ENCODE measurements at places on chromosomes 1 and 21. TPM values are rescaled to one million over a fixed set of nuclear protein-coding genes. Genes with fewer than 3 reads are reported as not detected.

The RNF187 gene
- 129 TPM for total RNA-seq

The SYPL2 gene
- total RNA-seq: 0.77 TPM

- DNase-seq: no peak
Observed at GRCh38 chr1:125064481-125064880, 3879.7 kb downstream of the SRGAP2C start.

GRCh38 chr1:18440385-18441226 is 40.1 kb upstream of the KLHDC7A start:
- DNase-seq: no peak

The MANEAL gene
- 0.67 TPM for total RNA-seq

The COL11A1 gene
- 810 TPM for total RNA-seq

GRCh38 chr21:40830836-40831235 is 16.1 kb downstream of the DSCAM start:
- DNase-seq: no peak

DNA sequence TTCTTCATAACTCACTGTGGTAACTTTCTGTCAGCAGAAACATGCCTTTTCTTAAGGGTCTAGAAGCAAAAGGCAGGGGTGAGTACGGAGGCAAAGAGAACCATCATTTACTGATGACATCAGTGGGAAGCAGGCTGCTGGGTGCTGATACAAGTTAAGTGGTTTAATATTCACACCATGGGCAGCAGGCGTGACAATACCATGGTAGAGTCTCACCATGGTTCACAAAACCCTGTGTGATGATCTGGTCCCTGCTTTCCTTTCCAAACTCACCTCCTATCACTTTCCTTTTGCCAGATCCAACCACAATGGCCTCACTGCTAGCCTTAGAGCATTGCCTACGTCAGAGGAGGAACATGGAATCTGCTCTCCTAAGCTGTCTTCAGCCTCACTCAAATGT is 8.7 kb downstream of the MAB21L3 start:
- no peak for DNase-seq

- no peak for DNase-seq
Observed at GRCh38 chr1:6658359-6659060, 33.8 kb downstream of the THAP3 start.

DNA sequence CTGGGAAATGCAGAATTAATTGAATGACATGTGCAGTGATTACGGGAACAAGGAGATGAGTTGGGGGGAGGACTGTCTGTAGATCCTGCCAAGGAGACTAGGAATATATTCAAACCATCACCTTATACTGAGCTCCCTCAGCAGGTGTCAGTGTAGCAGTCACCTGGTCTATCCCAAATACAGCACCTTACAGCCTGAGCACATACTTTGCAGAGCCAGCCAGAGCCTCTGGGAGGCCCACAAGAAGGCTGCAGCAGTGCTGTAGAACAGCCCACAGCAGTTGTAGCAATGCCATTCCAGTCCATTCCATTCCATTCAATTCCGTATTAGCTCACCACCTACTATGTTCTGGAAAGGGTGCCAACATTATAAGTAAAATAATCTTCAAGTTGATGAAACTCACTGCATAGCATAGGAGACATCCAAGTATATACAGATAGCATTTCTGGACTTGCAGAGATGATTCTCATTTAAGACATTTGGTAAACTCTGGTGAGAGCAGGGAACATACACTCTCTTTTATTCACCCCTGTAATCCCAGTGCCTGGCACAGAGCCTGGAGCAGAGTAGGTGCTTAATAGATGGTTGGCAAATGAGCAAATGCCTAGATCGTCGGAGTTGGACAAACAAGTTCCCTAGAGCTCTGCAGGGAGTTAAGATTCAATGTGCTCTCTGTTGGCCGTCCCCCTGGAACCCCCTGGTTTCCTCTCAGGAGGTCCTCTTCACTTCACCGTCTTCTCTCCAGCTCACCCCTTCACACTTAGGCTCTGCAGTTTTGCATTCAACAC is 44.7 kb downstream of the KCNC4 start:
- DNase-seq: no peak

GRCh38 chr1:166418344-166418933 is 251.6 kb upstream of the FAM78B start:
- DNase-seq: no peak

DNA sequence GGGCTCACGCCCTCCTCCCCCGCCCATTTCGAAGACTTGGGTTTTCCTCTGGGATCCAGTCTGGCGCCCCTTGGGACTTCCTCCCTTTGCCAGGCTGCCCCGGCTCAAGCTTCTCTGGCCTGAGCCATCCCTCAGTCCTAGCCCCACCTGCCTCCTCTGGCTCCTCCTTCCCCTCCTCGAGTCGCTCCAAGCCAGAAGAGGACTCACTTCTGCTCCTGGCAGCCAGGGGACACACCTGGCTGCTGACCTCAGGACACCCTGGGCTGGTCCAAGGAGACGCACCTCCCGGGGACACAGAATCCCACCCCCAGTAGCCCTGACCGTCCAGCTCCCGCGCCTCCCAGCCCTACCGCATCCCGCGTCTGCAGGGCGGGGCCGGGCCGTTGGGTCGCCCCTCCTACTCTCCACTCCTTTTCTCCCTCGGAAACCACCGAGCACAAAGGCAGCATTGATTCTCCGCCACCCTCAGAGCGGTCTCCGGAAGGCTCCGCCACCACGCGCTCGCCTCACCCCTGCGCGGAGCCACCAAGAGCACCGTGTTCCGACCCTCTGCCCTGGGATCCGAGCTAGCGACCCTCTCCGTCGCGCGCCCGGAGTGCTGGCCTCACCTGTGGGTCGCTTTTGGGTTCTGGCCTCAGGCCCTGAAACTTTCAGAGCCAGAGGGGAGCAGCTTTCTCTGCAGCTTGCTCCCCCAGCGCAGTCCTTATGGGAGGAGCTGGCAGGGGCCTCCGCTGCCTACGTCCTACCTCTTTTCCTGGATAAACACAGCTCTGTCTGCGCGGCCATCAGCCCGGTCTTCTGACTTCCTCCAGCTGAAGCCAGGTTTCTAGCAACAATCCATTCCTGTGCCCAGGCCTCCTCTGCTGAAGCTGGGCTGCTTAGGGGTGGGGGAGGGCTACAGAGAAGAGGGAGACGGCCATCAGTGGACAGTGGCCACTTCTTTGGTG is at the start of gene C2CD4D:
TSS of gene C2CD4D (minus strand) at position 364 of the 947 bp plus-strand sequence. CDS start 831 bp downstream, outside the sequence.
- no peak for DNase-seq

The HAO2 gene
- total RNA-seq: not detected

GRCh38 chr1:1198423-1199140 is 7.8 kb downstream of the TNFRSF18 start:
- no peak for DNase-seq

The RHD gene
- not detected for total RNA-seq

DNA sequence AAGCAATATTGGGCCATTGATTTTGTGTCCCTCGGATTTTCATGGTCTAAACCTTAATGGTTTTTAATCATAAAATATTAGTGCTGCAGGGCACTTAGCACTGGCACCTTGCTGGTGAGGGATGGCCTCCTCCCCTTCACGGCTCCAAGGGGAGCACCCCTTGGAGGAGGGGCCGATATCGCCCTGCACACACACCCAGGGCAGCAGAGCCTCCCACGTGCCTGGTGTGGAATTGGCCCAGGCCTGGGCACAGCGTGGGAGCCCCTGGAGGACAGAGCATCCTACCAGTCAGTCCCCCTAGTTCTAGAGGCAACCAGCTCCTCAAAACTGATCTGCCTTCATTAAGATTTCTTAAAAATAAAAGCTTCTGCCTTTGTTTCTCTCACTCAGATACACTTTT is 90.7 kb upstream of the CSF3R start:
- DNase-seq: no peak

GRCh38 chr1:234997896-234998741 is 130.5 kb downstream of the TOMM20 start:
- peak; percentile 54 for DNase-seq

DNA sequence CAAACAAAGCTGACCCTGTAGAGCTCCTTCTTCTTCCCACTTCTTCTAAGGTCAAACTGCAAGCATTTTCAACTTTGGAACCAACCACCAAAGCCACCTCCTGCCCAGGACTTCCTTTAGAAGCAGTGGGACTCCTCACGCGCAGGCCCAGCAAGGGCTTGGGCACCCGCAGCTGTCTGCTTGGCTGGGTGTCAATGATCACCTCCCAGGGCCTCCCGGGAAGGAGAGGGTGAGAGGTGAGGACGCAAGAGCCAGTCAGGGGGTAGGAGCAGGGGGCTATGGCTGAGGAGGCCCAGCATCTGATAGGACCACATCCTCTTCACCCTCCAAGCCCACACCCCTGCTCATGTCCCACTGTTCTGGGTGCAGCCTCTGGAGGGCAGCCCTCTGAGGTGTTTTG is 10.2 kb downstream of the KLHL21 start:
- no peak for DNase-seq

The AVPR1B gene
- not detected for total RNA-seq

DNA sequence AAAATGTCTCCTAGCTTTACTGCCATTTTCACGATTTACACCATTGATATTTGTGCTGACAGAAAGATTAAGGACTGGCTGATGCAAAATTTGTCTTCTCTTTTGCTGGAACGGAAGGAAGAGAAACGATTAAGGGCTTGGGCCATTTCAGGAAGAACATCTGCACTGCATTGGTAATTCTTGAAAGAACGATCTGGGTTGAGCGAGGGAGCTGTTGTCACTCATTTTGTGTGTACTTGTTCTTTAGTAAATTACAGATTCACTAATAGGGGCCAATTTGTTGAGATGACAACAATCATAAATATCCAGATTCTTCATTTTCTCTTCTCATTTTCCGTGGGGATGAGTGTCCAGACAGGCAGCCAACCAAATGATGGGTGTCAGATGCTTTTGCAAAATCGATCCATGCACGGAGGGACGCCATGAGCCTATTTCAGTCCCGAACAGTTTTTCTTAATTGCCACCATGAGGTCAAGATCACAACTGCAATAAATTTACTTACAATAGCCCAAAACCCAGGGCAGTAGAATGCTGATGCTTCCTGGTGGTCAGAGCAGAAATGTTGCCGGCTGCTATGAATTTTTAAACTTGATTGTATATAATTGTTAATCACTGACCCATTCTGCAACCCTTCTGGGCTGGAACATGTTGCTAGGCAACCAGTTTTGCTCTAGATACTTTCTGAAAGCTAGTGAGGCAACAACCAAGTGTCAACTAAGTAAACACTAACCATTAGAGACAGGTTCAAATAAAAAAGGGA is 132.4 kb upstream of the TIAM1 start:
- DNase-seq: peak; percentile 6

The CLEC20A gene
- total RNA-seq: not detected

- DNase-seq: no peak
Observed at GRCh38 chr1:18230840-18231239, 123.2 kb downstream of the IGSF21 start.

The IFNLR1 gene
- total RNA-seq: 0.94 TPM

GRCh38 chr1:36760081-36760480 is 274.2 kb downstream of the GRIK3 start:
- no peak for DNase-seq
